Kidney tubule cell (primary cell): ENCODE measurements at places on chromosomes 7 and 10.

- peak; percentile 57 for DNase-seq
These were observed 1.5 kb downstream of the CTBP2 start for GRCh38 chr10:125158601-125159485.

GRCh38 chr7:19752020-19752419, 21.4 kb downstream of the TMEM196 start:
- no peak for DNase-seq

GRCh38 chr10:53754596-53755250, 982.1 kb upstream of the MBL2 start:
- DNase-seq: peak; percentile 2

DNA sequence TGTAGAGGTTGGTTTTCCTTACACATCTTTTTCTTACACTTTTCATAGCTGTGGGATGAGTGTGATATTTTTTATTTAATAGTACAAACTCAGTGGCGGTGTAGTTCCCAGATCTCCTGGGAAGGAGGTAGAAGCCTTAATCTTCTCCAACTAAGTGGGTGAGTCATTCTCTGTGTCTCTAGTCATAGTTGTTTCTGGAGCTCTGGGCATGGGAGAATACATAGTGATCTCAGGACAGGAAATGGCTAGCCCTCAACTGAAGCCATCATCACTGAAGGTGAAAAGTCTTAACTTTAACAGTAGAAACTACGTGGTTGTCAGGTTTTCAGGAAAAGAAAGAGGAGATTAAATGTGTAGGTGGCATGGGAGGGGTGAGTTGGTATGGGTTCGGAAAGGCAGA, 319.4 kb upstream of the FZD8 start:
- DNase-seq: peak; percentile 74

DNA sequence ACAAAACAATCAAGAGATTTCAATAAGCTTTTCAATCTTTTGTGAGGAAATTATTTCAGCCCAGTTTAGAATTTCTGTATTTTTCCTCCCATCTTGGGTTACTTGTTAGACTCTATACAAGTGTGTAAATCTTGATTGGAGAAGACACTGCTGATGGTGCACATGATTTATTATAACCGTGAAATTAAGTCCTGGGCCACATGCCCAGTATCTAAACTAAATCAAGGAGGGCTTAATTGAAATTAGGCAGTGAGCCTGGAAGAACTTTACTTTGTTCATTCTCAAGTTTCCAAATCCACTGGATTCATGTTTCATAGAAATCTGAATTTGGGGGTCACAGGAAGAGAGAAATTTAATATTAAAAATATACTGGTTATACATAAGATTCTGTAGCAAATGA, 44.5 kb downstream of the CSTF2T start:
- DNase-seq: no peak

DNA sequence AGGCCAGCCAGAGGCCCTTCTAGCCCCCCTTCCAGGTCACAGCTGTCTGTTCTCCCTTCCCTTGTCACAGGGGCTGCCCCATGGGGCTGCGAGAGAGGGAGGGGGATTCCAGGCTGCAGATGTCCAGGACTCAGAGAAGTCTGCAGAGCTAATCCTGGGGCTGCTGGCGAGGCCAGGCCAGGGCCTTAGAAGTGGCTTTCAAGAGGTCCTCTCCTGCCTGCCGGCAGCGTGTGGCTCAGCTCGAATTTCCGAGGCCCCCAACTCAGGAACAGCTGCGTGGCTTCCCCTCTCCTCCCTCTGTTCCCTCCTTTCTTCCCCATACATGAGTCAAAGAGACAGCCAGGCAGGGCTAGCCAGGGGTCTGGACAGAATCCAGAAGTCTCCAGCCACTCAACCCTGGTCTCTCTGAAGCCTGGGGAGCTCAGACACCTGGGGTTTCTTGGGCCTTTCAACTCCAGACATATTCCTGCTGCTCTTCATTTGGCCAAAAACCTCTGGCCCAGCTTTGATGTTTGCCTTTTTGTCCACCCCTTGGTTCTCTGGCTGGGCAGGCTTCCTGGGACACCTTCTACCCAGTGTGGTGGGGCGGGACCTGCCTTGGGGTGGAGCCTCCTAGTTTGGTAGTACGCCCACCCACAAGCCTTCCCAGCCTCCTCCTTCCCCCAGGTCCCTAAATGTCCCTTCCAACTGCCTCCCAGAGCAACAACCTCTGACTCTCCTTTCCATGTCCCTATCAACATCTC, 21.8 kb upstream of the EIF5AL1 start:
- DNase-seq: no peak

- DNase-seq: peak; percentile 26
These were observed 390.8 kb downstream of the POM121L12 start for GRCh38 chr7:53426145-53426750.

GRCh38 chr7:39754326-39755120, 131.2 kb downstream of the RALA start:
- DNase-seq: peak; percentile 94

DNA sequence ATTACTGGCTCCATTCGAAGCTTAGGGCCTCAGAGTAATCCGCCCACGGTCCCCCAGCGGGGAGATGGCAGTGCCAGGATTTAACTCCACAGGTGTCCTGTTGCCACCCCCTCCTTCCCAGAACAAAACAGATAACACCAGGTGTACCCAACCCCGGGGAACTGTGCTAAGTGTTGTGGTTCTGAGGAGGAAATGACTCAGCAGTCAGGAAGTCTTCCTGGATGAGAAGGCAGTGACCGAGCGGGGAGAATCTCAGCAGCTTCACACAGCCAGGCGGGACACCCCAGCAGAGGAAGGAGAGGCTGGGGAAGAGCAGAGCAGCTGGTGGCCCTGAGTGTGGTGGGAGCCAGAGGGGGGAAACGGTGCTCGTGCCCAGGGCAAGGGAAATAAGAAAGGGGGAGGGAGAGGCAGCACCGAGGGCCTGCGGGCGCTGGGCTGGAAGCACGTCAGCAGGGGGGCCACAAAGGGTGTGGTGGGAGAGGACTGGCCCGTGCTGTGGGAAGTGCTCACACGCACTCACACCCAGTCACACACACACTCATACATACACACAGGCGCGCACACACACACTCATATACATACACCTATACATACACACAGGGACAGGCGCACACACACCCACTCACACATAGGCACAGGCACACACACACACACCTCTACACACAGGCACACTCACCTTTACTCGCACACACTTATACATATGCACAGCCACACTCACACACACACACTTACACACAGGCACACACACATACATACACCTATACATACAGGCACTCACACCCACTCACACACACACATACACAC, 59.8 kb upstream of the CHST15 start:
- peak; percentile 98 for DNase-seq

GRCh38 chr7:148397056-148397455, 193.5 kb upstream of the C7orf33 start:
- no peak for DNase-seq

DNA sequence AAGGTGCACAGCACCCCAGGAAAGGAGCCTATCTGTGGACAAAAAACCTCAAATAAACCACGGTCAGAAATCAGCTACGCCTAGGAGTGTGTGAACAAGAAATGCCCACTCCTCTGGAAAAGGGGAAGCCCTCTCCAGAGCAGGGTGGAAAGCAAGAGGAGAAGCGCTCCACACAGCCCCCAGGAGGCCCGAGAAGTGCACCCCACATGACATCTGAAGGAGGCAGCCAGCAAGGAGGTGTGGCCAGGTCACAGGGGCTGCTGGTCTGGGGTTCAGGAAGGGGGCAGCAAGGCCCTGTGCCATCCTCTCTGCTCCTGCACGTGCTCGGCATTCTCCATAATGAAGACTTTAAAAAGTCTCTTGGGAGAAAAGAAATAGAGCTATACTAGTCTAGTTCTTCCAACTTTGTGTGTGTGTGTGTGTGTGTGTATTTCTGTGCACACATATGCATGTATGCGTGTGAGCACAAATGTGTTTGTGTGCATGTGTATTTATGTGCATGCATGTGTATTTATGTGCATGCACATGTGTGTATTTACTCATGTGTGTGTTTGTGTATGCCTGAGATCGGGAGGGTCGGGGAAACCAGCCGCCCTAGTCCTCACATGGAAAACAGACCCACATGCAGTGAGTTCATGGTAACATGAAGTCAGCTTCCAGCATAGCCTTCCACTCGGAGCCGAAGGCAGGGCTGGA, 76.5 kb downstream of the TNS3 start:
- DNase-seq: no peak

GRCh38 chr7:17638727-17639126, 301.6 kb downstream of the SNX13 start:
- no peak for DNase-seq

DNA sequence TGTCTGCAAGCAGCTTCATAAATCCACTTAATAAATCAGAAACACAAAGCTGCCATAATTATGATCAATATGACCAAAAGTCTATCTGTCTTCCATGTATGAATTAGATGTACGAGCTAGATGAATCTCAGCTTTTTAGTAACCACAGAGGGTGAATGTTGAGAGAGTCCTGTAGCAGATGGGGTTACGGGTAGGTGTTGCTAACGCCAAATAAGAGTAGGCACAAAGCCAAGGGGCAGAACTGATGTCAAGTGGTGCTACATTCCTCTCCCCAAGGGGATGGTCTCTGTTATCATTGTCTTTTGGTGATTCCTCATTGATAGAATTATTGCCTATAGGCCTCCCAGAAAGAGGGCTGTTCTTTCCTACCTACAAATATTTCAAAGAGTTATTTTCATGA, 257.8 kb downstream of the PCLO start:
- no peak for DNase-seq

- no peak for DNase-seq
These were observed 24.6 kb downstream of the RTKN2 start for GRCh38 chr10:62244088-62244487.

DNA sequence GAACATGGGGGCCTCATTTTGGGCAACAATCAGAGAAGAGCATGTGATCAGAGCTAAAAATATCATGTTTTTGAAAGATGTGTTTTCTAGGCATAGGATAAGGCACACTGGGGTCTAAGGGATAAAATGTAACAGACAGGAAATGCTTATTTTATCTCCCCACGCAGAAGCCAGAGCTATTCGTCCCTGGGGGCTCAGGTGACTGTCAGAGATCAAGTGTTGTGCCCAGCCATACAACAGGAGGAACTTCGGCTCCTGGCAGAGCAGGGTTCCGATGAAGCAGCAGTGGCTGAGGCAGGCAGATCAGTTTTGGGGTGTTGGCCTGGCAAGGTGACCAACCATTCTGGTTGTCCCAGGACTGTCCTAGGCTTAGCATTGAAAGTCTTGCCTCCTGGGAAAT, 15.2 kb downstream of the NPY start:
- DNase-seq: no peak

- DNase-seq: no peak
These were observed 190.3 kb downstream of the TCF7L2 start for GRCh38 chr10:113140143-113141011.

- peak; percentile 69 for DNase-seq
These were observed 7.9 kb downstream of the SLC25A28 start for GRCh38 chr10:99612167-99612831.

GRCh38 chr7:107318523-107319160, 149.8 kb downstream of the HBP1 start:
- no peak for DNase-seq

DNA sequence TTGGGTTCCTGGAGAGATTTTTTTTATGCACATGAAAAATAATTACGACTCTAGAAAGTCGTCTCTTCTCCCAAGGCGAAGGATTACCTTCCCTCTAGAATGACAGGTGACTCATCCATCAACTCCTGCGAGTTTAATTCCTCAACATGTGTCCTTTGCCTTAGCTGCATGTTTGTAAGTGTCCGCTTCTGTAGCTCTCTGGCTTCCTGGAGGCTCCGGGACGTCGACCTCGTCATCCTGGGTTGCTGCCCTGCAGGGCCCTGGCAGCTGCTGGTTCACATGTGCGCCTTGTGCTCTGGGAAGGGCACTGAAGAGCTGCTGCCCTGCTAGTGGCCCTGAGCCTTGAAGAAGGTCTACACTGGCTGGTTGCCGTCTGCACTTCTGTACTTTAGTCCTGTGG, 210.2 kb downstream of the MLLT10 start:
- no peak for DNase-seq

DNA sequence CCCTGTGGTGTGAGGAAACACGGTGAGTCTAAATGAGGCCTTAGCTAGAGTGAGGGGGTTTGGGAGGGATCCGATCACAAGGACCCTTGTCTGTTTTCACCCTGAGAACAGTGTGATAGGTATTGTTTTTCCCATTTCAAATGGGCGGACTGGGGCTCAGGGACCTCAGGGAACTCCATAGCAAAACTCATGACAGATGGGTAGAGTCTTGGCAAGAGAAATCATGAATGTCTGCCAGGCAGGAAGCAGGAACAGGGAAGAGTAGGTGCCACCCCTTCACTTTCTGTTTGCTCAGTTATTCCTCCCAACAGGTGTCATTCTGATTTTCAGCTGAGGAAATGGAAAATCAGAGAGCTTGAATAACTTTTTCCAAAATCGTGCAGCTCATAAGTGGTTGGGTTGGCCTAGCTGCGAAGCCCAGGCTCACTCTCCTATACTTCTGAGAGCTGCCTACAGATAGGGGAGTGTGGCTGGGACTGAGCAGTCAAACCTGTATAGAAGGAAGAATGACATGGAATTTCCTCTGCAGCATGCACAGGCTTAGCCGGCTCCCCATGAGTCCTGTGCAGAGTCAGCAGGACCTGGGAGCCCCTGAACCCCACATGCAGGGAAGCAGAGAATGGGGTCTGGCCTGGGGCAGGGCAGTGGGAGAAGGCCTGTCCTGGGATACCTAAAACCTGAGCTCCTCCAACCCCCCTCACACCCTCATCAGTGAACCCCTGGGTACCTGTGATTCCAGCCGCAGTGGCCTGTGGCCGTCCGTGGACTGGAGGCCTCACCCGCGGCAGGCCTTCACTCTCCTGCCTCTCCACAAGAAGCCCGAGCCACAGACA, 17.6 kb upstream of the C10orf105 start:
- DNase-seq: no peak

GRCh38 chr10:126892226-126893175, 12.7 kb upstream of the DOCK1 start:
- DNase-seq: no peak

GRCh38 chr7:47948141-47948790, at the start of gene PKD1L1:
TSS of gene PKD1L1 (minus strand) at chr7:47948466. CDS start at chr7:47948440, 26 bp downstream.
- no peak for DNase-seq

DNA sequence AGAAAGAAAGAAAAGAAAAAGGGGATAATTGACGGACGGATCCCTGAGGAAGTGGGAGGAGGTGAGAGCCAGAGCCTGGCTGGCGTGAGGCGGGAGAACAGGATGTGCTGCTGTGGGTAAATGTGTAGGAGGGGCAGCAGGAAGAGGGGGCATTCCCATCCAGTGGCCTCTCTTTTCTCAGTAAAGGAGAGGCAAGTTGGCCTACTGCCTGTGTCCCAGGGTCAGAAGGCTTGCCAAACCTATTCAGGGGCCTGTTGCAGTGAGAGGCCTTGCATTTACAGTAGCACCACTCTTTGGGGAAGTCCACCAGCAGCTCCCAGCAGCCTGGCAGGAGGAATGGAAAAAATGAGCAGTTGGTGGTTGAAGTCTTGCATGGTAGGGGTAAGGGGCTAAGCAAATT, 26.6 kb upstream of the ASCC1 start:
- DNase-seq: no peak

DNA sequence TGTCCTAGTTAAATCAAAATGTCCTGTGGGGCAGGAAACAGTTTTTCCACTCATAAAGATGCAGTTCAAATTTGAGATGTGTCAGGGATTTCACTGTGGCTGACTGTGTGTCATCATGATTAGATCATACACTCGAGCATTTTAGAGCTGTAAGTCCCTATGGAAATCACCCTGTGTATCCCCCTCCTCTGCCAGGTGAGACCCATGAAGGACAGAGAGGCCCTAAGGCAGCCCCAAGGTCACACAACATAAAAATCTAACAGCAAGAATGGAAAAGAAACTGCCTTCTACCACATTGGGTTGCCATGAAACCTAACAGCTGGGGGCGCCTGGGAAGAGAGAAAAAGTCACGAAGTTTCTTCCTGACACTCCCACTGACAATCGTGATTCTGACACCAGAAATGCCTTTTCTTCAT, 135.8 kb downstream of the KCNMA1 start:
- peak; percentile 80 for DNase-seq
